ENCODE measurements at places on chromosomes 7 and 10.

- DNase-seq = no peak
Observed at GRCh38 chr10:132132421-132132841, 54.3 kb upstream of the DPYSL4 start.

GRCh38 chr7:143436325-143436946 lies 6.8 kb upstream of the TAS2R60 start:
- no peak for DNase-seq

- no peak for DNase-seq
Observed at GRCh38 chr7:108236681-108237415, 106.7 kb upstream of the LAMB4 start.

DNA sequence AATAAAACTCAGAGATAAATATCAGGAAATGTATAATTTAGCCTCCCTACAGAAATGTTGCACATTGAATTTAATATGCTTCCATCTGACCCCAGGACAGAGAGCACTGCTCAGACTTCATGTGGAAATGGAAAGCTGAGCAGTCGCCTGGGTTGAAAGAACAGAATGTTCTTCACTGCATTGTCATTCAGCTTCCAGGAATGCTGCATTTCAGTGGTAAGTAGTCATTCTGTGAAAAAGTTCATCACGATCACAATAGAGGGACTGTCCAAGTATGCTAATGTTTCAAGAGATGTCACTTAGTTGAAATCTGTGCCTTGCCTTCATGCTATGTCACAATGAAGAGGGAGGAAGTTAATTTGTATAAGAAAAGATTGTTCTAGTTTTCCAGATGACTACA lies 147.3 kb downstream of the NRCAM start:
- DNase-seq = no peak

- DNase-seq = no peak
Observed at GRCh38 chr10:82925547-82925946, 1050.6 kb downstream of the NRG3 start.

GRCh38 chr7:11458736-11459483 lies 373.1 kb downstream of the THSD7A start:
- no peak for DNase-seq

- DNase-seq = peak; percentile 79
Observed at GRCh38 chr7:100489824-100490223, 6.1 kb downstream of the NYAP1 start.

DNA sequence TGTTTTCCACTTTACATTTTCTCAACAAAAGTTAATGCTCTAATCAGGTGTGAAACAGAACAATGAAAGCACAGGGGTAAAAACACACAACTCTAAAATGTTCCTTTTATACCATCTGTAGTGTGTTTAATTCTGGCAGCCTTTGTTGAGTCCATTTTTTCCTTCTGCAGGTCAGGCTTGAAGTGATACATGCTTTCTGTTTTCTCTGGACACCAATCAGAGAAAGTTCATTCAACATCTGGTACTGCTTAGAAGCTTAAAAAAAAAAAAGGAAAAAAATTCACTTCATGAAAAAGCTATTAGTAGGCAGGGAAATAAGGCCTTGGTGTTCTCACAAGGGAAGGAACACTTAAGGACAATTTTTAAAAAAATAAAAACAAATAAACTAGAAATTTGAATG lies 231.3 kb upstream of the RHOBTB1 start:
- no peak for DNase-seq

DNA sequence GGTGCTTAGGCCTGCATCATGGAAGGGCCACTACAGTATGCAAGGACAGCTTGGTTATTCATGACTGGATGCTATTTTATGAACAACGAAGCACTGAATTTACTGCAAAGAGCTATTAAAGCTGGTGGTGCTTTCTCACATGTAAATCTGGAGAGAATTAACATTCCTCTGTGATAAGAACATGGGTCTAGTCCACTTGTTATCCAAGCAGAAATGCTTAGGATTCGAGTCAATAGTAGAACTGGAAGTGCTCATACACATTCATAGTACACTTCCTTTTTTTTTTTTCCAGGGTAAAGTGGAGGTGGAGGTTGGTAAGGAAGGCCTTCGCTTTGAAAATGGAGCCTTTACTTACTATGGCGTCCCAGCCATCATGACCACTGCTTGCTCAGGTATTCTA lies 35.0 kb downstream of the CNNM1 start:
- DNase-seq = no peak

- DNase-seq = no peak
Observed at GRCh38 chr10:127299956-127300689, 103.7 kb upstream of the INSYN2A start.

GRCh38 chr10:90087197-90088023 lies 386.0 kb downstream of the KIF20B start:
- DNase-seq = no peak

DNA sequence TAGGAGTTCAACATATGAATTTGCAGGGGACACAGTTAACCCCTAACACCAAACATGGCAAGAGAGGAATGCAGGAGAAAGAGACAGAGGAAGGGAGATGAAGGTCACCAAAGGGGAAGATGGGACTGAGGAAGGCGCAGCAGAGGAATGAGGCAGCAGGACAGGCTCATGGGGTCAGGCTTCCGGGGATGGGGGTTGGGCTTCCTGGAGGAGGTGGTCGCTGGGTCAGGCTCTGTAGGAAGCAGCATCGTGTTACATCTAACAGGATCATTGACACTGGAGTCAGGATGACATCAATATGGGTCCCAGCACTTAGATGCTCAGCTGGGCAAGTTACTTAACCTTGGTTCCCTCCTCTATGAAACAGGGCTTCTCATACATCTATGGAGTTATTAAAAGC lies 113.2 kb downstream of the NPTX2 start:
- no peak for DNase-seq

DNA sequence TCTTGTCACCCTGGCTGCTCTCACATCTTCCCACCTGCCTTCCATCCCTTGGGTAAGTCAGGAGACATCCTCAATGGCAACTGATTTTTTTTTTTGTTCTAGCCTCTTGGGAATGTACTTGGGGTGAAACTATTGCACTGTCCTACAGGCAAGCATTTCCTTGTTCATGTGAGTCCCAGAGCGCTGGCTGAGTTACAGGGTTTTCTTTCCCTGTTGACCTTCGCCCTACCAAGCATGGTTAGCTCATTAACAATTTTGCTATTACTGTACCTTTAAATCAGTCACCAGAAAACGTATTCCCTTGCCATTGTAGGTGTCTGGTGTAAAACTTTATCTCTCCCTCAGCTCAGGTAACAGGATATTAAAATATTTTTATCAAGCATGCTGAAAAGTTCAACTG lies 98.9 kb downstream of the PRLHR start:
- DNase-seq = no peak
